ENCODE measurements at places on chromosomes 2 and 18. TPM values are rescaled to one million over a fixed set of nuclear protein-coding genes. Genes with fewer than 3 reads are reported as not detected.
A peak's percentile ranks its signal among the peaks of the same experiment; 100 is the strongest.

The SNORC gene
- 0.30 TPM for total RNA-seq

The LRRTM1 gene
- not detected for total RNA-seq

The SOWAHC gene
- total RNA-seq, result 7.1 TPM

The SERPINB7 gene
- total RNA-seq, result 1.4 TPM

The SOX11 gene
- 11.2 TPM for total RNA-seq

DNA sequence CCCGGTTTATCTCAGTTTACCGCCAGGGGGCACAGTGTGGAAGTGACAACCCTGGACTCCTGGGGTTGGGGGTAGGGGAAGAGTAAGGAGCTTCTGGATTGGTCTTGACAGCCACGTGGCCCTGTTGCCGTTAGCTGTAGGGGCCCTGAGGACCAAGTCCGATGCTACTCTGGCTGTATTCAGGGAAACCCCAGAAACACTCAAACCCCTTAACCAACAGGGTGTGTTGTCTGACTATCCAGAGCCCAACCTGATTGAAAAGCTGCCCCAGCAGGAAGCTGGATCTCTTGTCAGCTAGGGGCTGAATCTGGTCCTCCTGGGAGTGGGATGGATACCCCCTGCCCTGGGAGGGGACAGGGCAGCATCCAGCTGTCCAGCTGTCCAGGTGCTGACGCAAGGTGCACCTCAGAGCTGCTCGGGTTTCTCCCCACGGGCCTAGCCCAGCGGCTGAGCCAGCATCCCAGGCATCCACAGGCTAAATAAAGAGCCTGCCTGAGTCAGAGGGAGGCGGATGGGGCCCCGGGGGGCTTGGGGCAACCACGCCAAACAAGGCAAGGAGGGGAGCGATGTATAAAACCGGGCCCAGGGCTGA lies 3.1 kb upstream of the GMPPA start:
- DNase-seq, result peak; percentile 67

DNA sequence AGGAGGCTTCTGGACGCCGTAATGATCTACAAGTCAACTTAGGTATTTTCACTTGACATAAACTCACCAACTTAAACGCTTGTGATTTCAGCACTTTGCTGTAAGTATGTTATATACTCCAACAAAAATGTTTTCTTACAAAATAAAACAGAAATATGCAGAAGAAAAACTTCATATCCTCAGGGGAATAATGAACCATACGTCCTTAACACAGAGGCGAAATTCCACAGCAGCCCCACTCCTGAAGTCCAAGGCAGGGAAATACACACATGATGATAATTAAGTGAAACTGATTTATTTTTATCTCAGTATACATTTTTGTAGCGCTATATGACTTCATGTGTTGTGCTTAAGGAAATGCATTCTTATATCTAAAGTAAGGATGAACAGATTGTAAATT lies 335.4 kb upstream of the VWC2L start:
- no peak for DNase-seq

- DNase-seq, result no peak
Measured at GRCh38 chr2:226746196-226746800, 53.3 kb downstream of the IRS1 start.

GRCh38 chr18:47935321-47936055 lies 5.0 kb upstream of the SMAD2 start:
- DNase-seq, result no peak

DNA sequence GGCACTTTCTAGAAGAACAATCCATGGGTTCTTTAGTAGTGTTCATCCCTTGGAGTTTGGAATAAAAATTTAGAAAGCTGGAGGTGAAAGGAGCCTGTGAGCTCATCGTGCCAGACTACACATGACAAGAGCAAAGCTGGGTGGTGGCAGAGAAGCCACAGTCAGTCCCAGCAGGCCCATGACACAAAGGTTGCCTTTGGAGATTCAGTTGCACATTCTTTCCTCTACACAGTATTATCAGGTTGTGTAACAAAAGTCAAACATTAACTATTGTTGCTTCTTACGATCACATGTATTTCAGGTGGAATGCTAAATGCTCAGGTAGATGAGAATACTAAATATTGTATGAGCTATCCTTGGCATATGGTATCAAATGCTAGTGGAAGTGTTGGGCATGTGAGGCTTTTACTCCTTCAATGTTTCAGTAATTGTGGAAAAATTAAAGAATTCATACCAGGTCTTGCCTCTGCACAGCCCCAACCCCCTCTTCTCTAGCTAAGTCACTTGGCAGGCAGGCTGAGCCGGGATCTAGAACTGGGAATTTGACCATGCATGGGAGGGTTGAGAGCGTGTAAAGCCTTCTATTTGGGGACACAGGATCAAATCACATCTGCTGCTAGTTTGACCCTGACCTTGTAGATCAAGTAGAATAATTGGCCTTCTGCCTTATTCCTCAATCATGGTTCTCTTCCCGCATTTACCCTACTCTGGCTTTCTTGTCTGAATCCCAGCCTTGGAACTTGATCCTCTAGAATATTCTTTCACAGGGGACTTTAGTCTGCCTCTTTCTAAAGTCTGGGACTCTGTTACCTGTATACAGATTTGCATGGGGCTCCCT lies 230.9 kb downstream of the GCA start:
- no peak for DNase-seq

DNA sequence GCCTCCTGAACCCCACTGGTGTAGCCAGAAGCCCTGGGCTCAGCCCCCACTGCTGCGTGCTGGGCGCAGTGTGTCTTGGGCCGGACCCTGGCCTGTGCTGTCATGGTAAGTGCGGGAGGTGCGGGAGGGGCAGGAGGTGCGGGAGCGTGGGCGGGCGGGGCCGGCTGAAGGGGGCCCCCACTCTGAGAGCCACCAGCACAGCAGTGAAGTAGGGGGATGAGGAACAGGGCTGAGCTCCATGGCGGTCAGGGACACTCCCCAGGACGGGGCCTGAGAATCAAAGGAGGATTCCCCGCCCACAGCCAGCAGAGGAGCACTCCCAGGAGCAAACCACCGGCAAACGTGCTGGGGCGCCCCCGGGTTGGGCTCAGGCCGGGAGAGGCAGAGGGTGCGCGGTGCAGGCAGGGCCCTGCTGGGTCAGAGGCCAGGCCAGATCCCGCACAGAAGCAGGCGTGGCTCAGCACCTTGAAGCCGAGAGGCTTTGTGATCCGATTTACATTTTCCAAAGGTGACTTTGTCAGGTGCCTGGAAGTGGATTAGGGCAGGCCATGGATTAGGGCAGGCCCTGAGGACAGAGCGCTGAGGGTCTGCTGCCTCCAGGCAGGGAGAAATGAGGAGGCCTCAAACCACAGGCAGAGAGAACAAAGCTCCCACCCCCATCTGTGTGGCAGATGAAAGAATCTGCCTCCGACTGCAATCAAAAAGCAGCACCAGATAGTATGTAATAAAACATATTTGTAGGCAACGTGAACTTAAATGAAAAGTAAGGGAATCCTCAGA lies 152.0 kb upstream of the RAB6C start:
- DNase-seq, result no peak

GRCh38 chr2:205571360-205571959 lies 110.8 kb upstream of the NRP2 start:
- DNase-seq, result no peak
